ENCODE measurements at places on chromosomes 6 and 20.

GRCh38 chr20:58660855-58661597, 9.9 kb downstream of the STX16 start:
- no peak for DNase-seq

DNA sequence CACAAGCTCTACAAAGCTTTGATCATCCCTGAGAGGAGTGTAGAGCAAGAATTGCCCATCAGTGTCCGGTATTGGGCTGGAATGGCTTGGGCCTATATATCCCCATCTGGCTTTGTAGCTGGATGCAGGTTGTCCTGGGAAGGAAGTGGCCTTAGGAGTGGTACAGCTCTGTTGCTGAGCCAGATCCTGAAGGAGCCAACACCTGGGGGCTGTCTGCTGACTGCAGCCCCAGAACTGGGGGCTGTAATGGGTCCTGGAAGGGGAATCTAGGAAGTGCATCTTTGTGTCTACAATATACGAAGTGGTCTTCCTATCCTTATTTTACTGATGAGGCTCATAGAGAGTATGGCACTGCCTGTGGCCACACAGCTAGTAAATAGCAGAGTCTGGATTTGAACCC, 145.9 kb downstream of the CDC5L start:
- no peak for DNase-seq

DNA sequence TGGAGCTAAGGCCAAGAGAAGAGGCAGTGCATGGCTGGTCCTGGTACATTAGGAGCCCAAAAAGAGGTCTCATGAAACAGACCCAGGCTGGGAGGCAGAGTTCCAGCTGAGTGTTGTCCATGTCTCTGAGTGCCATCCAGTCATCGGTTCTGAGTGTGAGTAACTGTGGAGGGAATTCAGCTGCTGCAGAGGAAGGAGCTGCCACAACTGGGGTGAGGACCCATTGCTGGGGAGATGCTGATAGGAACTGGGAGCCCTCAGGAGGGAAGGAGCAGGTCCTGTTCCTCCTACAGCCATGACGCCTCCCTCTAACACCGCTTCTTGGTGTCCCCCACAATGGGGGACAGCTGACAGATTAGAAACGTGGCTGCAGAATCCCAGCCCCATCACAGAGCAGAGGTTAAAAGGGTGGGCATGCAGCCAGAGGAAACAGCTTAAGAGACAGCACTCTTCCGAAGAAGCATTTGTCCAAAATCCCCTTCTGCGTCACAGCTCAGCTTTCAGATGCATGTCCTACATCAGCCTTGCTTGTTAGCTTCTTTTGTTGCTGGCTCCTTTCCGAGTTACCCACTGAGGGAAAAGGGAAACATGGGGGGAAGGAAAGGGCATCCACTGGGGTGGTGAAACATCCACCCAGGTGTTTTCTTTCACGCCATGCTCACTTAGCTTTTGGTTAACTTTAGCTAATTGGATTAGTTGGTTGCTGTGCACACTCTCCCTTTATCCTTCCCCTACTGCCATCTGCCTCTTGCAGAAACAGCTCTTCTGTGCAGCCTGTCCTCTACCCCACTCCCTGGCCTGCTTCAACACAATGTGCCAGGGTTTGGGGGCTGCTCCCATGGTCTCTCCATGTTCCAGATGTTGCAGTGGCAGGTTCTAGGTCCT, 239.2 kb downstream of the SYNDIG1 start:
- DNase-seq: no peak

DNA sequence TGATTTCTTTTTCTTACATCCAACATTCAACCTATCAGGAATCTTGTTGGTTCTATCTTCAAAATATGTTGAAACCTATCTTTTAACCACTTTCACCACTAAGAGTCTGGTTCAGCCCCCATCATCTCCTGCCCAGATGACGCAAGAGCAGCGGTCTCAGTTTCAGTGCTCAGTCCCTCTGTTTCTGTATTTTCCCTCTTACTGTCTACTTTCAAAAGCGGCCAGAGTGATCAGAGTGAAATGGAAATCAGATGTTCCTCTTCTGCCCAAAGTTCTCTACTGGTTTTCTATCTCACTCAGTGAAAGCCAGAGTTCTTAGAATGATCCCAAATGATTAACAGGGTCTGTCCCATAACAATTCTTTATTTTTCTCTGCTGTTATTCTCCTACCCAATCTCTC, 147.9 kb upstream of the PDE7B start:
- no peak for DNase-seq

GRCh38 chr6:29828471-29828797, 809 bp downstream of the HLA-G start:
- no peak for DNase-seq

GRCh38 chr6:62480544-62480943, 194.5 kb upstream of the KHDRBS2 start:
- no peak for DNase-seq

GRCh38 chr20:2314759-2315439, 19.1 kb downstream of the TGM3 start:
- peak; percentile 48 for DNase-seq

DNA sequence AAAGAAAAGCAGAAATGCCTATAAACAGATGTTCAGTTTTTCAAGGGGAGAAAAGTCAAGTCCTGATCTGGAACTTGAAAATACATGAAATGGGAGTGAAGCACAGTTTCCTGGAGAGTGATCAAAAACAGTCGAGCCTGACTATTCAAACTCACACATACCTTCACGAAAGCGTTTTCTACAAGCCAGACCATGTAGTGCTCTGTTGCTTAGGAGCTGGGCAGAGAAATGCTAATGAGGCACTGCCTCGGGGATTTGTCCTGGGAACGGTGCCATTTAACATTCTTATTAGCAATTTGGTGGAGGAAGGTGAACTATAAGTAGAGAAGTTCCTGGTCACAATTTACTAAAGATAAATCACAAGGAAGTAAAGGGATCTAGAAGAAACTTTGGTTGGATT, 5.9 kb downstream of the NHSL1 start:
- DNase-seq: peak; percentile 39

GRCh38 chr20:50794181-50794845, 548 bp upstream of the BCAS4 start:
- no peak for DNase-seq

DNA sequence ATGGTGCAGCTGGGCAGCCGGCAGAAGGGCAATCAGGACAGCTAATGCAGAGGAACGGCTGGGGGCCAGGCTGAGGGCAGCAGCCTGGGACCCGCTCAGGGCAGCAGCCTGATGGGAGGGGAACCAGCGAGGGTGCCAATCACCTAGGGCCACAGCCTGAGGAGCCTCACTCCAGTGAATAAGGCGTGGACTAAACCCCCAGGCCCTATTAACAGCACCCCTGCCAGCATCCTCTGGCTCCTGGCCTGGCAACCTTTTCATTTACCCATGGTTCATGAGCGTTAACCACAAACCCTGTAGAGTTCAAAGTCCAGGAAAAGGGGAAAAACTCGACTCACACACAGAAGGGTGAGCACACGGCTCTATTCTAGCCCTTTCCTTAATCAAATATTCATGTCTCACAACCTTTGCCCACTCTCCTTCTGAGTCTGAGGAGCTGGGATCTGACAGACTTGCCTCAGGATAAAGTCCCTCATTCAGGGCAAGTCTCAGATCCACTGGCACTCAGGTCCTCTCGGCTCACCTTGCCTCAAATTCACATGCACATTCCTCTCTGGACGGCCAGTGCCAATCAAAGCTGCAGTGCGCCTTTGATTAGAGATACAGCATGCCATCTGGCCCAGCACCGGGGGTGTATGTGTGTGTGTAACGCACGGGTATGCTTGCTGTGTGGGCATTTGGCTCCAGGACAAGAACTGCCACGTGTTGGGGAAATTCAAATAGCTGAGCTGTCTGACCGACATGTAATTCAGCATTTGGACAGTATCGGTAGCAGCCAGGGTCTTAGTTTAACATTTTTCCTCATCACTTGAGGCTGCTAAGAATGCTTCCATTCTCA, 86.9 kb upstream of the TRAF3IP2 start:
- DNase-seq: no peak

DNA sequence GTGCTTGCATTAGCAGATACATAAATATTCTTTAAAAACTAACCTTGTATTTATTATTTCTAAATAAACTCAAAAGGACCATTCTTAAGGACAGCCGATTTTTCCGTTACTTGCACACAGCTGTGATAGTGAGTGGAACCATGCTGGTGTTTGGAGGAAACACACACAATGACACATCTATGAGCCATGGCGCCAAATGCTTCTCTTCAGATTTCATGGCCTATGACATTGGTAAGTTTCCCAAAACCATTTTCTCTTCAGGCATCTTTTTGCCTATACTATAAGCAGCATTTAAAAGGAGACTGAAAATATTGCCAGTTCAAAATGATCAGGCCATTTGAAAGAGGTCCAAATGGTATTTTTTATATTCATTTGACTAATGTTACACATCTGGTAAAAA, 92.3 kb downstream of the ATRN start:
- DNase-seq: no peak

- no peak for DNase-seq
Measured at GRCh38 chr20:51185861-51186260, 163.0 kb upstream of the KCNG1 start.

- DNase-seq: no peak
Measured at GRCh38 chr6:13253272-13253671, 75.1 kb downstream of the TBC1D7 start.

GRCh38 chr6:129608886-129609537, 101.0 kb downstream of the ARHGAP18 start:
- no peak for DNase-seq

DNA sequence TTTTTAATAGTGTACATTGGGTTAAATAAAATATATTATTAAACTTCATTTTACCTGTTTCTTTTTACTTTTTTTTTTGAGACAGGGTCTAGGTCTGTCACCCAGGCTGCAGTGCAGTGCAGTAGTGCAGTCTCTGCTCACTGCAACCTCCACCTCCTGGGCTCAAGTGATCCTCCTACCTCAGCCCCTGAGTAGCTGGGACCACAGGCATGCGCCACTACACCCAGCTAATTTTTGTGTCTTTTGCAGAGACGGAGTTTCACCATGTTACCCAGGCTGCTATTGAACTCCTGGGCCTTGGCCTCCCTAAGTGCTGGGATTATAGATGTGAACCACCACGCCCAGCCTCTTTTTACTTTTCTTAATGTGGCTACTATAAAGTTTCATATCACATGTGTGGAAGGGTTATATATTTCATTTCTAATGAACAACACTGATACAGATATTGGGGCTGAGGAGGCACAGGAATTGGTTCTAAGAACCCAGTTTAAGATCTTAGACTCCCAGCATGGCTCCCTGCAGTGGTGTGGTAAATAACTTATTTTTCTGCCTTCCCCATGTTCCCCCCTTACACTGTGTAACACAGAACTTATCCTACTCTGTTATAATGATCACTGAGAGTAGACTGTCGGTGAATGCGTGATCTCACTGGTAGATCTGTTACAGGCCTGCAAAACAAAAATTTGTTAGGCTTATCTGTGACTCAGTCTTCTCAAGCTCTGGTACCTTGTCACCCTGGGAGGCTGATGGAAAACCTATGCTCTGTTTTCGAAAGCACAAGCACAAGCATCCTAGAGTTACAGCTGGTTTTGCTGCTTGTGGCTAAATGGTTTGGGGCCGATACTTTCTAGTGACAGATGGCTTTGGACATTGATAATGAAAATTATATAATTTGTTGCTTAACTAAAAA, 5.8 kb upstream of the ATXN1 start:
- no peak for DNase-seq

DNA sequence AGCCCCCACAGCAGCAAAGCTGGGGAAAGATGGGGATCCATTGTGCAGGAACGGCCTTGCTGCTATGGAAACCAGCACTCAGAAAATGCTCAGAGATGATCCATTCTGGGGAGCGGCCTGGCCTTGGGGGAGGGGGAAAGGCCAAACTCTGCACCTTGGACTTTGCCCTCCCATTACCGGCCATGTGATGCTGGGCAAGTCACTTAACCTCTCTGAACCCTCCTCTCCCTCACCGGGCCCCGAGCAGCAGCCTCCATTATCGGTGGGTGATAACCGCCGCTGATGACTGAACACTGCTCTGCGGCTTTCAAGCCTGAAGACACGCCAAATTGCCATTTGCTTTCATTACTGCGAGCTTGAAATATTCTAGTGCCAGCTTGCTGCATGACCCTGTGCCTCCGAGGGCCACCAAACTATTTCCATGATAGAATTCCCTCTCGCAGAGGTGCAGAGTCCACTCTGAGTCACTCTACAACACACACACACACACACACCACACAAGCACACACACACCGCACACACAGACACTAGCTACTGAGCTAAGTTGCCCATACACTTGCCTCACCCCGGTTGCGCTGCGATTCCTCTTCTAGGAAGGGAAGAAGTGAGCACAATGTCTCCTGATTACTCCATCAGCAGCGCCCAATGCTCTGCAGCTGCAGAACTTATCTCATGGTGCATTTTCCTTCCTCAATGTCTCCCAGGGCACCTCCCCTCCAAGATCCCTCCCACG, 20.6 kb upstream of the SIRPA start:
- DNase-seq: no peak

DNA sequence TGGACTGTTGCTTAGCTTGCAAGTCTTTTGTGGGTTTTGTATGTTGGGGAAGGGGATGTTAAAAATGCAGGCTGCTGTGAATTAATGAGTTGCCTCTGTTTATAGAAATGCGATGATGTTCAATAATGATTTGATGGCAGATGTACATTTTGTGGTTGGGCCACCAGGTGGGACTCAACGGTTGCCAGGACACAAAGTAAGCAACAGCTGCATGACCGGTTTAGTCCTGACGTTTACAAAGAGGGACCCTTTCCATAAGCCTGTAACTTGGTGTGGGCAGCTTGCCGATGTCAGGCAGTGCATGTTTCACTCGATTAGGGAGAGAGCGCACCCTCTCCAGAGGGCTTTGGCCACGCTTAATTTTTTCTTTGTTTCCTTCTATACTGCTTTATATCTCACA, 1.3 kb downstream of the BTBD3 start:
- DNase-seq: no peak
